Cardiac septum (tissue), 1 donor: ENCODE measurements at places on chromosomes 3 and 15. TPM values are rescaled to one million over a fixed set of nuclear protein-coding genes. Genes with fewer than 3 reads are reported as not detected.

DNA sequence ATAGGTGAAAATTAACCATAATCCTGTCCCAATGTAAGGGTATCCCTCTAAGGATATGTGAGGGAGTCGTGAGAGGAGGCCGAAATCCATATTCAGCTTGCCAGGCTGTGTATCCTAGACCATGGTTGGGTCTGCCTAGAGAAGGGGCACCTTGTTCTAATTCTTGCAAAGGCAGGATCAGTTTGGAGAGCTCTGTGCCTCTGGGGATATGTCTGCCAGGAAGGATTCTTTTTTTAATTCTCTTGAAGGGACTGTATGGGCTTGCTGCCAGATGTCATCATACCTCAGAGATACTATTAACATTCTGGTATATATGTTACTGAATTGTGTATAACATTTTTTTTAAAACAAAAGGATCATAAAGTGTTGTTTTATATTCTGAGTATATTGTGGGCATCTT is 2.4 kb downstream of the ATP1B3 start:
- no peak for DNase-seq

GRCh38 chr3:15287565-15288330 is 44.6 kb downstream of the SH3BP5 start:
- peak; percentile 76 for DNase-seq

RTF1 gene
- total RNA-seq, result 26.8 TPM

HCLS1 gene
- total RNA-seq, result 9.4 TPM

GRM7 gene
- total RNA-seq, result not detected

DNA sequence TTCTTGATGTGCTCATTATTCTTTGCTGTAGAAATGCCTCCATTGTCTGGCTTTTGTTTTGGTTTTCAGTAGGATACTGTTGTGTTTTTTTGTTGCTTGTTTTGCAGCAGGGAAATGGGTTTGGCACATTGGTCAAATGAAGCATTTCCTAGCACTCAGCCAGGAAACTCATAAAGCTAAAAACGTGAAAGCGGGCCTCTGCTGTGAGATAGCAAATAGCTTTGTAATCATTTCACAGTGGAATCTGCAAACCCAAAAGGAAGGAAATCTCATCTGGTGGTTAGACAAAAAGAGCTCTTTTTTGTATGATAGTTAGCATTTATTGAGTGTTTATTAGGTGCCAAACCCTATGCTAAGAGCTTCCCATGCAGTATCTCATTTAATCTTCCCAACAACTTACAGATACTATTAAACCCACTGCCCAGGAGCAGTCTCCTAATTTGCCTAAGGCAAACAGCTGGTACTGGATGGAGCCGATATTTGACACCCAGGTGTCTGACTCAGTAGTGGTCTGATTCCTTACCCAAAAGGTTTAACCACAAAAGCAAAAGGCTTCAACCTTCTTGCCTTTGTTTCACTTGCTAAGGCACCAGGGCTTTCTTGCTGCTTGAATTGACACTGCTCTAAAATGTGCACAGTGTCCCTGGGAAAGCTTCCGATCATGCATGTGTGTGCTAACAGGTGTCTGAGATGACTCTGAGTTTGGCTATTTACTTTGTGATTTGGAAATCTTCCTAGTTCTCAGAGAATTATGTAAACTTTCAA is 527.9 kb upstream of the MDFIC2 start:
- no peak for DNase-seq

HIGD2B gene
- total RNA-seq, result not detected

DNA sequence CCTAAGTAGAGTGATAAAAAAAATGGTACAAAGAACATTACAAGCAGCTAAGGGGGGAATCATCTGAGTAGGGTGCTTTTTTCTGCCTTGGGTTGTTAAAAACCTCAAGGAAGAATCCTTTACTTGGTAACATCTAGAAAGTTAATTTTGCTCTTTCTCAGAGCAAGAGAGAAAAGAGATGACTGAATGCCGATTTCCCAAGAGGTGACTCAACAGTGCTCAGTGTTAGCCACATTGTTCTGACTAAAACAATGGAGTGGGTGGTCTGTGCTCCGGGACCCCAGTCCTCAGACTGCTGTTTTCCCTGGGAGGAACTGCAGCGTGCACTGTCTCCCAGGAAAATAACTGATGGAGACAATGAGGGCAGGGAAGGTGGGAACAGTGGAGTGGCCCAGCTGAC is 41.1 kb upstream of the RASGRP1 start:
- DNase-seq, result no peak

DNA sequence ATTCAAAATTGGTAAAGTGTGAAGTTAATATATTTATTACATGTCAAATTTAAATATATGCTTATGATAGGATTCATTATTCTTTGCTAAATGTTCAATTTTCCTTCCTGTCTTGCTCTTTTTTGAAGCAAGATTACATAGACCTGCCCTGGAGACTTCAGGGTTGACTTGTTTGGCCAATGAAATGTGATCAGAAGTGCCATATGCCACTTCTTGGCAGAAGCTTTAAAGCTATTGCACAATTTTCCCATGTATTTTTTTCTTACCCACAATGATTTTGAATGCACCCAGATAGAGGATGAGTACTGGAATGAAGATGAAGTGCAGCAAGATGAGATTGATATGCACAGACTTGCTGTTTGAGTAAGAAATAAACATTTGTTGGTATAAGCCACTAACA is 406.3 kb upstream of the BCHE start:
- DNase-seq, result no peak

- DNase-seq, result no peak
Observed at GRCh38 chr15:52558196-52558595, 10.6 kb downstream of the ARPP19 start.

SKOR1 gene
- 0.24 TPM for total RNA-seq

GRCh38 chr3:16834753-16835152 is 50.0 kb upstream of the PLCL2 start:
- DNase-seq, result no peak

XIRP1 gene
- total RNA-seq, result 1,123 TPM

- DNase-seq, result no peak
Observed at GRCh38 chr15:78411061-78411460, 27.0 kb upstream of the IREB2 start.

DNA sequence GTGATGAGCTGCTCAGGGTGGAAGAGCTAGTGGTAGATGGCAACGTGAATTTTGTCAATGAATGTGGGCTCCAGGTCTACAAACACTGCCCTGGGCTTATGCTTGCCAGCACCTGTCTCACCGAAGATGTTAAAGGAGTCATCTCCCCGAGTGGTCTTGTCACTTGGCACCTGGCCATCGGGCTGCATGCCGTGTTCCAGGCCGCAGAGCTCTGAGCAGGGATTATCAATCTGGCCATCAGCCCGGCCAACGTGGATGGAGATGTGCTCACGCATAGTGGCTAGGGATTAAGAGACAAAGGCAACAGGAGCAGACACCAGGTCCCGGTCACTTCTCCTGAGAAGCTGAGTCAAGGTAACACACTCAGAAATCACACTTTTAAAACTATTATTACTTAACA is 54.8 kb upstream of the ACTC1 start:
- no peak for DNase-seq

USP8 gene
- total RNA-seq, result 41.3 TPM

DNA sequence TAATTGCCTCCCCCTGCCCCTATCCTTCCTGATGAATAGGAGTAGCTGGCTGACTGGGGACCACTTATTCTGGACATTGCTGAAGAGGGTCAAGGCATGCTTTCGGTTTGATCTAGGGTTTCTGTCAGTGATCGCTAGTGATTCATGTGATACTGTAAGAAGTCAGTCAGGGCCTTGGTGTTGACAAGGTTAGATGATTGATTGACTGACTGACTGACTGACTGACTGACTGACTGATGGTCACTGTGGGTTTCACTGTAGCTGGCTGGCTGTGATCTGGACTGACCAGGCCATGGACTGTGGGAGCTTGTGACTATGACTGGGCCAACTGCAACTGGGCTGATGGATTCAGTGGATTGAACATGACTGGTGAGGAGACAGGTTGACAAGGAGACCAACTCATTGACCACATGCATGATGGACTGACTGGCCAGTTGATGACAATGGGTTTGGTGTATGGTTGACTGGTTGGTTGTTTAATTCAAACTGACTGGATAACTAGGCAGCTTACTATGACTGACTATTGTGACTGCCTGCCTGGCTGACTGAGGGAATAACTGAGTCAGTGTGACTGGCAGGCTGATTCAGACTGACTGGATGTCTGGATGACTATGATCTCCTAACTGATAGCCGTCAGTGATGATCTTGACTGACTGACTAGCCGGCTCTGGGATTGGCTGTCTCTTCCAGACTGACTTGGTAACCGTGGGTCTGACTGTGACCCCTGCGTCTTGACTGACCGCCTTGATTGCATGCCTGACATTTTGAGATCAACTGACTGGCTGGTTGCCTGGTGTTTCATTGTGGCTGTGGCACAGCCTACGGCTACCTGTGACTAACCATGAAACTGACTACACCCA is 509.9 kb downstream of the SHQ1 start:
- DNase-seq, result no peak

- DNase-seq, result no peak
Observed at GRCh38 chr3:6753536-6753935, 107.4 kb upstream of the GRM7 start.

- DNase-seq, result peak; percentile 93
Observed at GRCh38 chr15:58988006-58988785, 733 bp downstream of the RNF111 start.

GRCh38 chr15:61130950-61131942 is 97.9 kb downstream of the RORA start:
- DNase-seq, result no peak

GRCh38 chr15:78239811-78240210 is 5.4 kb upstream of the ACSBG1 start:
- DNase-seq, result no peak

PPARG gene
- 7.8 TPM for total RNA-seq

CAMP gene
- 0.67 TPM for total RNA-seq

ARPC4 gene
- 79.8 TPM for total RNA-seq

DNA sequence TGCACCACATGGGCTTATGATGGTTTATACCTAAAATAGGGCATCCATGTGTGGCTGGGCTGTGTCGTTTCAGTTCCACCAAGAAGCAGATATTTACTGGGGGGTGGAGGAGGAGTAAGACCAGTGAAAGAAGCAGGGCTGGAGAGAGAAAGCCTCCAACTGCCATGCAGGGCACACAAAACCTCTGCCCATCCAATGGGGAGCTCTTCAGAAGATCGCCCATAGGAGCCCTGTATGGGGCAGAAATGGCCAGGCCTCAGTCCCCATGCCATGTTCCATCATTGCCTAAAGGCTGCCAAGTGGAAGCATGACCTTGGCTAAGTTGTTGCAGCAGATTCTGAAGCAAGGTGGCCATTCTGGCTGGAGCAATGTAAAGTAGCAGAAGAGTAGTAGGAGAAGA is 277.0 kb downstream of the MEX3B start:
- no peak for DNase-seq

DNA sequence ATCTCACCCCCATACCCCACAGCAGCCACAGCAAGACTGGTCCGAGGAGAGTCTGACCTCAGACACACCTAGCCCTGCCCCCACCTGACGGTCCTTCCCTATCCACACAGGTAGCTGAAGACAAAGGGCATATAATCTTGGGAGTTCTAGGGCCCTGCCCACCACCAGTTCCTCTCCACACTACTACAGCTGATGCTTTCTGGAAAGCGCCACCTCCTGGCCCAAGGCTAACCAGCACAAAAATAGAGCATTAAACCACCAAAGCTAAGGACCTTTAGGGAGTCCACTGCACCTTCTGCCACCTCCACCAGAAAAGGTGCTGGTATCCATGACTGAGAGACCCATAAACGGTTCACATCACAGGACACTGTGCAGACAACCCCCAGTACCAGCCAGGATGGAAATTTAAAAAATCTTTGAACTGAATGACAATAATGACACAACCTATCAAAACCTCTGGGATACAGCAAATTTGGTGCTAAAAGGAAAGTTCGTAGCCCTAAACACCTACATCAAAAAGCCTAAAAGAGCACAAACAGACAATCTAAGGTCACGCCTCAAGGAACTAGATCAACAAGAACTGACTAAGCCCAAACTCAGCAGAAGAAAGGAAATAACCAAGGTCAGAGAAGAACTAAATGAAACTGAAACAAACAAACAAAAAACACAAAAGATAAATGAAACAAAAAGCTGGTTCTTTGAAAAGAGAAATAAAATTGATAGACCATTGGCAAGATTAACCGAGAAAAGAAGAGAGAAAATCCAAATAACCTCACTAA is 122.1 kb upstream of the TPRG1 start:
- DNase-seq, result no peak

DNA sequence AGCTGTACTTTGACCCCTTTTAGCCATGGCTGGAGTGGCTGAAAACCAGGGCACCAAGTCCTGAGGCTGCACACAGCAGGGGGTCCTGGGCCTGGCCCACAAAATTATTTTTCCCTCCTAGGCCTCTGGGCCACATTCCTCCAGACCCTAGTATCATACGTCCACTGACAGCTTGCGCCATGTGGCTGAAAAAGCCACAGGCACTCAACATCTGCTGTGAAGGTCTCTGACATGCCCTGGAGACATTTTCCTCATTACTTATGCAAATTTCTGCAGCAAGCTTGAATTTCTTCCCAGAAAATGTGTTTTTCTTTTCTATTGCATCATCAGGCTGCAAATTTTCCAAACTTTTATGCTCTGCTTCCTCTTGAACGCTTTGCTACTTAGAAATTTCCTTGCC is 239.0 kb downstream of the SQOR start:
- no peak for DNase-seq

DNA sequence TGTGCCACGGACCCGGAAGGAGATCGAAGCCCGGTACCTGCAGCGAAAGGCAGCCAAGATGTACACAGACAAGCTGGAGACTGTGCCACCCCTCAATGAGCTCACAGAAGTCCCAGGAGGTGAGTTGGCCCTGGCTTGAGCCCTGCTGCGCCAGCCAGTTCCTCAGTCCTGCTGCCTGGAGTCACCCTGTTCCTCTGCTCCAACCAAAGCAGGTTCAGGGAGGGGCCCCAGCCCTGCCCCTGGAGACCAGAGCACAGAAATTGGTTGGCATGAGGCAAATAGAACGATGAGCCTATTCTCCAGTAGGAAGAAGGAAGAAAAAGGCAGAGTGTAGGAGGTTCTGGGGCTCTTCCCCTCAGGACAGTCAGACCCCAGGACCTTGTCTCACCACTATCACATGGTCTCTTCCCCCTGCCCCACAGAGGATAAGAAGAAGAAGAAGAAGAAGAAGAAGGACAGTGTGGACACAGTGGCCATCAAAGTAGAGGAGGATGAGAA is 8.0 kb downstream of the TMIE start:
- DNase-seq, result no peak

CHRD gene
- total RNA-seq, result 7.0 TPM

CXCR6 gene
- 0.32 TPM for total RNA-seq

- no peak for DNase-seq
Observed at GRCh38 chr15:74422652-74423430, 10.9 kb downstream of the SEMA7A start.

SCG5 gene
- 0.30 TPM for total RNA-seq

GRCh38 chr3:95212117-95212516 is 1149.3 kb downstream of the NSUN3 start:
- DNase-seq, result no peak

CASR gene
- total RNA-seq, result not detected

SYNPR gene
- total RNA-seq, result 0.46 TPM

GRCh38 chr15:67531379-67531914 is 10.5 kb downstream of the C15orf61 start:
- DNase-seq, result no peak

GOLGA6A gene
- not detected for total RNA-seq

GRCh38 chr15:47736143-47736786 is 19.0 kb downstream of the SEMA6D start:
- DNase-seq, result no peak
